ENCODE measurements at places on chromosomes 3 and 15.
A peak's percentile ranks its signal among the peaks of the same experiment; 100 is the strongest.

GRCh38 chr3:102124282-102124681, 275.0 kb downstream of the NFKBIZ start:
- DNase-seq, result no peak

DNA sequence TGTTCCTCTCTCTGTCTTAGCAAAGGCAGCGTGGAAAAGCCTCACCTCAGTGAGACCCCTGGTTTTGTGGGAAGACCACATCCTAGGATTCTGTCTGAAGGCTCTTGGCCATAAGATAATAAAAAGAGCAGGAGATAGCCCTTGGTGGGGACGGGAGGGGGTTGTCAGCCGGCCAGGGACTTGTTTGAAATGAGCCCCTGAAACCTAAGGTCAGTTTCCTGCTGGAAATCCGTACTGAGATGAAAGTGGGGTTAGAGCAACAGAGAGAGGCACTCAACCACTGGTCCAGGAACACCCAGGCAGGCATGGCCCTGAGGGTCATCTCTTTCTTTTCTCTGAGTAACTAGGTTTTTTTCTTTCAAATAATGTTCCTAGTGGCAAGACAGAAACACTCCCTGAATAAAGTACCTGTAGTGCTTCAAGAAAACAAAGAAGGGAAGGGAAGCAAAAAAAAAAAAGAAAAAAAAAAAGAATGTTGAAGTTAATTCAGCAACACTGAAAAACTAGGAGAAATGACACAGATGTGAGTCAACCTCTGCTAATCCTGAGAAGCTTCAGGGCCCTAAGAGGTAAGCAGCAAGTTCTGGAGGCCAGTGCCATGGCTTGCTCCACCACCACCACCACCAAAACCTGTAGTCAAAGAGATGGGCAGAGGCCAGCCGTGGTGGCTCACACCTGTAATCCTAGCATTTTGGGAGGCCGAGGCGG, 3.2 kb downstream of the ITGB5 start:
- no peak for DNase-seq

DNA sequence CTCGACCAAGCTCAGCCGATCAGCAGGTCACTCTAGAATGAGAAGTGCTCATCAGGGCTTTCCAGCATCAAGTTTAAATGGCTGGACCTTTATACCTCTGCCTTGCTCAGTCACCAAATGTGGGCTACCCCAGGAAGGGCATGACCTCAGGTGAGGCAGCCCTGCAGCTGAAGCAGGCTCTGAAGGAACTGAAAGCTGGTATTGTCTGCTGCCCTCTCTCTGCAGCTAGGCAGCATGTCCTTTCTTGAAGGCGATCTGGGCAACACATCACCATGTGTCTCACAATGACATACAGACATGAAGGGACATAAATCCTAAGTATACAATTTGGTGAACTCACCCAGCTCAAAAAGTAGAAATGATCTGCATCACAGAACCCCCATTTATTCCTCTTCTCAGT, 38.7 kb upstream of the ARID3B start:
- DNase-seq, result no peak

- DNase-seq, result peak; percentile 44
Measured at GRCh38 chr3:172072543-172072942, 33.2 kb downstream of the FNDC3B start.

DNA sequence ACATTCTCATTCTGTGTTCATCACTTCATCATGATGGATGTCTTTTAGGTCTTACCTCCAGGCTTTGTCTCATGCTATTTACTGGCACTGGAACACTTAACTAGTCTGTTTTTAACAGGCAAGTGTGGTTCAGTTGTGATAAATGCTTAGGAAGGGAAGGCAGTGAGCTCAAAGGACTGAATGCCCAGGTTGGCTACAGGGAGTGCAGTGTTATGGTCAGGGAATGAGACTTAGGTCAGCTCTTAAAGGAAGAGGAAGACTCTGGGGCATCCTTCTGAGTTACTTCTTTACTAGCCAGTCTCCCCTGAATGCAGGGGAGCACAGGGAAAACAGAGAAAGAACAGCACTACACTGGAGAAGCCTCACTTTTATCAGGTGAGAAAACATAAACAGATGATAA, 72.6 kb downstream of the TGFBR2 start:
- no peak for DNase-seq

DNA sequence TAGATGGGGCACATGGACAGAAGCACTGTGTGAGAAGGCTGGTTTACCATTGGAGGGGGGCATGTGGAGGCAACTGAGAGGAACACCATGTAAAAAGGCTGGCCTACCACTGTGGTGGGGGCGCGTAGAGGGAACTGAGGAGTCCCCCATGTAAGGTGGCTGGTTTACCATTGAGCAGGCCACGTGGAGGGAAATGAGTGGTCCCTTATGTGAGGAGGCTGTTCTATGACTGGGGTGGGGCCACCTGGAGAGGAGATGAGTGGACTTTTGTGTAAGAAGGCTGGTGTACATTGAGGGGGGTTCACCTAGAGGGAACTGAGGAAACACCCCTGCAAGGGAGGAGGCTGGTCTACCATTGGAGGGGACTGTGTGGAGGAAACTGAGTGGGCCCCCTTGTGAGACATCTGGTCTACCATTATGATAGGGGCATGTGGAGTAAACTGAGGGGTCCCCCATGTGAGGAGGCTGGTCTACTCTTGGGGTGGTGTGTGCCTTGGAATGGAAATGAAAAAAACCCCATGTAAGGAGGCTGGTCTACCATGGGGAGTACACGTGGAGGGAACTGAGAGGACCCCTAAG, 156.9 kb downstream of the FBLN2 start:
- DNase-seq, result no peak

- DNase-seq, result no peak
Measured at GRCh38 chr3:80050826-80051601, 283.2 kb upstream of the ROBO1 start.
